ENCODE measurements at places on chromosomes 7 and 10. TPM values are rescaled to one million over a fixed set of nuclear protein-coding genes. Genes with fewer than 3 reads are reported as not detected.

Gene ZMIZ2
- total RNA-seq: 9.7 TPM

GRCh38 chr7:157313645-157314044, 23.2 kb upstream of the DNAJB6 start:
- no peak for DNase-seq

DNA sequence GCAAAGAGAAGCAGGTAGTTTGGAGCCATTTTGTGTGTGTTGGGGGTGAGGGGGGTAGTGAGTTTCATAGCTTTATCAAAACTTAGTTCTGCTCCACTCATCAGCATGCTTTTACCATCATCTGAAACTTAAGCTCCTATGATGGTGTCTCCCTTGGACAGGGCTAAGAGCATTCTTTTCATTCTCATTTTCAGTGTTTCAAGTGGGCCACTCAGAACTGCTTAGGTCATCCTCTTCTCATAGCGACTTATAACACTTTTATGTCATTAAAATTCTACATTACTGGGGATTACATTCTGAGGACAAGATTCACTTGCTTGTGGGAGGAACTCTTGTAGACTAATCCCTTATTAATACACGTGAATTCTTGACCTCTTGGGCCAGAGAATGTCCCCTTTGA, 649.4 kb downstream of the SUGCT start:
- DNase-seq: no peak

Gene FFAR4
- not detected for total RNA-seq

DNA sequence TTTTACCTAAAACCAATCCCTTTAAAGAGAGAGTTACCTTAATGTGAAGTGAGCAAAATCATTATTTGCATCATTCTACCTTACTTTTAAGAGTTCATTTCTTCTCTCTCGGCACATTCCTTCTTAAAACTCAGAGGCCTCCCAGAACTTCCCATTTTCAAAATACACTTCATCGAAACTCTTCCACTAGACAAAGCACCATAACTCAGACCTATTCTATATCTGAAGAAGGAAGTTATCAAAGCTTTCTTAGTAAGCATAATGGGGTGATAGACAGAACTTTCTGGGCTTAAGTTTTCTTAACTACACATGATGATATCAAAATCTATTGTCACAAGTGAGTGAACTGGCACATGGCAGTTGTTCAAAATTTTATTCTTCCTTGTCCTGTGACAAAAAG, 24.6 kb upstream of the GNAT3 start:
- DNase-seq: no peak

- no peak for DNase-seq
These were observed 43.1 kb downstream of the CREB3L2 start for GRCh38 chr7:137958470-137959431.

DNA sequence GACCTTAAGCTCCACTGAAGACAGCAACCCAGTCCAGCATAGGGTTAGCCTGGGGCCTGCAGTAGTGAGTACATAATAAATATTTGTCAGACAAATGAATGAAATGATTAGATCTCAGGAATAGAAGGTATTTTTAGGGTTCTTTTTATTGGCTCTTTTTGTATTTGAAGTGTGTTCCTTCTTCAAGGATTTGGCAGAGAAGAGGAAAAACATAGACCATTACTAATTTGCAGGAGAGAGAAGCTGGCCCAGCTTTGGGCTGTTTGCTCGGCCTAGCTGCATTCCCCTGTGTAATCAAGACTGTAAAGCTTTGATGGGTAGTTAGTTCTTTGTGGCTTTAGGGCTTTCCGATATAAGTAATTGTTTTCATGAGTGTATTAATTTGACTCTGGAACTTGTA, 64.2 kb downstream of the CNNM2 start:
- DNase-seq: no peak

Gene CALHM1
- total RNA-seq: not detected

- DNase-seq: no peak
These were observed 33.8 kb downstream of the TPST1 start for GRCh38 chr7:66238773-66239466.

GRCh38 chr7:36879021-36879420, 154.7 kb upstream of the AOAH start:
- DNase-seq: no peak

- DNase-seq: no peak
These were observed 161.9 kb downstream of the GRID1 start for GRCh38 chr10:86204421-86205305.

GRCh38 chr10:44385696-44386441, 972 bp upstream of the CXCL12 start:
- peak; percentile 28 for DNase-seq

DNA sequence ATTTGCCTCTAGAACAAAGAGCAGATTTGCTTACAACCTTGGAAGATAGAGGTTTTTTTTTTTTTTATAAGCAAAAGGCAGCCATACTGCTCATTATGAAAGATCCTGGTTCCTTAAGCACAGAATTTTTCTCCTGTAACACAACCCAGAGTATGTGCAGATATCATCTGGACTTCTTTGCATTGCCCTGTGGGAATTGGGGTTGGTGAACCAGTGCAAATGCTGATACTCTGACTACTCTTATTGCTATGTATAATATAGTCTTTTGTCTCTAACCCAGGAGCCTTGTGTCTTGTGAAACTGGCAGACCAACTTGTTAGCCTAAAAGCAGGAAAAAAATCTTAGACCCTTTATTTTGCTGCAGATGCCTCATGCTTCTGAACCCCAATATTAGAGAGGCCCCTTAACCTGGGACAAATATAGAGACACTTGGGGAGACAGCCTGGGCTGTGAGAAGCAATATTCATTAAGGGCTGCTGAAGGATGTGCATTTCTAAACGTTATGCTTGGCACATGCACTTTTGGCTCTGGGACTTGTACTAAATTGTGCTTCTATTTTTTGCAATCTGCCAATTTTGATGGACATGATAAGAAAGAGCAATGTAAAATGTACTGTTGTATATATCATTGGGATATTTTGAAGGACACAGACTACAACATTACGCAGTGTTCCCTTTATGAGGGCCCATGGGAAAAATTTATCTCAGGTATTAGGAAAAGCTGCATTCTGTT, 78.9 kb downstream of the ANLN start:
- peak; percentile 28 for DNase-seq

- DNase-seq: no peak
These were observed 77.5 kb downstream of the ARID5B start for GRCh38 chr10:61978965-61979364.

DNA sequence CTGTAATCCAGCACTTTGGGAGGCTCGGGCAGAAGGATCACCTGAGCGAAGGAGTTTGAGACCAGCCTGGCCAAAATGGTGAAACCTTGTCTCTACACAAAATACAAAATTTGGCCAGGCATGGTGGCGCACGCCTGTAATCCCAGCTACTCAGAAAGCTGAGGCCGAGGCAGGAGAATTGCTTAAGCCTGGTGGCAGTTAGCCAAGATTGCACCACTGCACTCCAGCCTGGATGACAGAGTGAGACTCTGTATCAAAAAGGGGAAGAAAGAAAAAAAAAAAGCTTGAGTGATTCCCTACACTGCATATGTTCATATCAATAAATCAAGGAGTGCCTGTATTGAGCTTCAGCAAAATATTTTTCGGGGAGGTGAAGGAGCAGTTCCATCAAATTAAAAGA, 45.8 kb upstream of the SRRM3 start:
- peak; percentile 72 for DNase-seq

- no peak for DNase-seq
These were observed 8.5 kb downstream of the AKR1B1 start for GRCh38 chr7:134450294-134451000.

DNA sequence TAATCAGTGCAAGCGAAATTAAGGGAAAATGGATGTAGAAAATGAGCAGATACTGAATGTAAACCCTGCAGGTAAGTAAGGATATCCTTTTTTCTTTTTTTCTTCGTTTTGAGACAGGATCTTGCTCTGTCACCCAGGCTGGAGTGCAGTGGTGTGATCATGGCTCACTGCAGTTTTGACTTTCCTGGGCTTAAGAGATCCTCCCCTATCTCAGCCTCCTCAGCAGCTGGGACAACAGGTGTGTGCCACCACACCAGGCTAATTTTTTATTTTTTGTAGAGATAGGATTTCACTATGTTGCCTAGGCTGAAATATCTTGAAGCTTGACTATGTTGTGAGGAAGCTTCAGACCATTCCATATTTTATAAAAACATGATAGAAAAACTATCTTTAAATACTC, 4.3 kb downstream of the PDCD4 start:
- DNase-seq: no peak

Gene IL15RA
- 0.89 TPM for total RNA-seq

Gene GHRHR
- not detected for total RNA-seq

- no peak for DNase-seq
These were observed 265.6 kb upstream of the NPVF start for GRCh38 chr7:25493805-25494366.

Gene DIP2C
- 10.2 TPM for total RNA-seq

DNA sequence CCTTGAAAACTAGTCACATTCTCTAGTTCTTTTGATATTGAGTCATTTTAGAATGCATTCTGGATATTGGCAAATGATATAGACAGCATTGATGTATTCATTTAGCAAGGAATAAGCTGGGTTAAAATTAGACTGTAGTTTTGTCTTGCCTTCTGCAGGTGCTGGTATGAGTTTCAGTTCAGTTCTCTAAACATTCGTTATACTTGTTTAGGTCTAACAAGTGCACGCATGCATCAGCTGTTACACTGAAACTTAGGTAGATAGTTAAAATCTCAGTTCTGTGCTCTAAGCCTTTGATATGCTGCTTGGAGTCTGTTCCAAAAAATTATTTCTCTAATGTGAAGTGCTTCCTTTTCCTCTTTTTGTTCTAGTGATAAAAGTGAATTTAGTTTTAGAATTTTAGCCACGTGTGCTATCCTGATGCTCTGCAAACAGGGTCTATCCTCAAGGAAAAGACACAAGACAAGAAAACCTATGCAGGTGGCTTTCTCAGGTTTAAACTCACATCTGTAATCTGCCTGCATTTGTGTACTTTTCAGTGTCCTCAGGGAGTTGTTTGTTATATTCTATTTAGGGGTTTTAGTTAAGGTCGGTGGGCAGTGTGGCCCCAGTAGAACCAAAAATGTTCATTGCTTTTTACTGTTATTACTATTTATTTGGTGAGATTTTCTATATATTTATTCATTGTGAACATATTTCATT, 409.0 kb downstream of the CDC14C start:
- DNase-seq: no peak

DNA sequence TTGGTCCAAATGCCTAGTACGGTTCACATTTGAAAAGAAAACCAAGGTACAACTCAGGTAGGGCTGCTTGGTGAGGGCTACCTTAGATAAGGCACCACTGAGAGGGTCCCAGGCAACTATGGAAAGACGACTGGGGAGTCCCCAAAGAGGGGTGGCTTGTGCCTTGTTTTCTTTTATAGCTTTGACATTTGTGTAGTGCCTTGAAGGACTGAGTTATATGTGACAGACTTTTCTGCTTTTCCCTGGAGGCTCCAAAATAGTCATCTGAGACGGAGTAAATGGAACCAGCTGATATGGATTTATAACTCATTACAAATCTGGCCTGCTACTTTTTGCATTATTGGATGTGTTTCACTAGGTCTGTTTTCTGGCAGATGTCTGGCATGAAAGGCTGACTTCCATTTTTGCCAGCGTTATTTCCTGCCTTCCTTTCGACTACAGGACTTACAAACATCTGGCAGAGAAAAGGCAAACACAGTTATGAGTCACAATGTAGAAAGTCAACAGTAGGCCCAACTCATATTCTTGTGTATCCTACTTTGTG, 88.2 kb upstream of the IMMP2L start:
- peak; percentile 38 for DNase-seq

DNA sequence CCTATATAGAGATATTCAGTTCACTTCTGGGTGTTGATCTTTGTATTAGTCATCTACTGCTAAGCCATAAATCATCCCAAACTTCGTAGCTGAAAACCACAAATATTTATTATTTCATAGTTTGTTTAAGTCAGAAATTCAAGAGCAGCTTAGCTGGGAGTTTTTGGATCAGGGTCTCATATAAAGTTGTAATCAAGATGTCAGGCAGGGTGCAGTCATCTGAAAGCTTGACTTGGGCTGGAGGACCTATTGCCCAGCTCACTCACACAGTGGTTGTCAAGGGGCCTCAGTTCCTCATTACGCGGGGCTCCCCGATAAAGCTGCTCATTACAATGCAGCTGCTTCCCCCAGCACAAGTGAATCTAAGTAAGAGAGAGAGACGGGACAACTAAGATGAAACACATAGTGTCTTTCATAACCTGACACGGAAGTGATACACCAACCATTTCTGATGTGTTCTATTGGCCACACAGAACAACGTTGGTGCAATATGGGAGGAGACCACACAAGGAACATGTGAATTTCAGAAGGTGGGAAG, 15.7 kb downstream of the PPP1R3C start:
- DNase-seq: peak; percentile 68

- peak; percentile 82 for DNase-seq
These were observed 37.3 kb upstream of the TPST1 start for GRCh38 chr7:66167773-66168387.

DNA sequence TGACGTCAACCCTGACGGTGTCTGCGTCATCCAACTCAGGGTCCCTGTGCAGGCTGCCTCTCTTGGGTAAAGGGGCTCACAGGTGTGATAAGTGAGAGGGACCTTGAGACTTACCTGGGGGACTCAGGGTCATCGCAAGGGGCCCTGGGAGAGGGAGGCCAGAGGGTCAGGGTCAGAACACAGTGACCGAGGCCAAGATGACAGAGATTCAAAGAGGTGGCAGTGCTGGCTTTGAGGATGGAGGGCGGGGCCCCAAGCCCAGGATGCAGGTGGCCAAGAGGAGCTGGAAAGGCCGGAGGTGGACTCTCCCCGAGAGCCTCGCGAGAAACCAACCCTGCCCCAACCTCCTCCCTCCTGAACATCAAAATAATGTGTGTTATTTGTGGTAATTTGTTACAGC, 165.2 kb upstream of the PPP2R2D start:
- DNase-seq: no peak

DNA sequence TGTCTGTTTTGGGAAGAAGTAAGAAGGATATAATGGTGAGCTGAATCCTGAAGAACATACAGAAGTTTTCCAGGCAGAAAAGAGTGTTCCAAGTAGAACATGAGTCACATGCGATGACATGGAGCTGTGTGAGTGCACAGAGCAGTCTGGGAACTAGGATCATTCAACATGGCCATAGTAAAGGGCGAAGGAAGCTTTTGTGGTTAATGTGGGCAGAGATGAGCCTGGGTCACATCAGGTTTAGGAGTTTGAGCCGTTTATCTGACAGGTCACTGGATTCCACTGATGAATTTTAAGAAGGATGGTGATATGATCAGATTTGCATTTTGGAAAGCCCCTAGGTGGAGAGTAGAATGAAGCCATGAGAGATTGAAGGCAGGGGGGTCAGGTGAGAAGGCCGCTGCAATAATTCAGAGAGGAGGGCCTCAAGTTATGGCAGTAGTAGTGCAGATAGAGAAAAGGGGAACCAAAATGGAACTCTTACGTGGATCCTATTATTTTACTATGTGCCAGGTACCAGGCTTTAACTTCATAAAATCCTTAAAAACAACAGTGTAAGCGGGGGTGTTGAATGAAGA, 171.3 kb downstream of the RNLS start:
- peak; percentile 39 for DNase-seq

DNA sequence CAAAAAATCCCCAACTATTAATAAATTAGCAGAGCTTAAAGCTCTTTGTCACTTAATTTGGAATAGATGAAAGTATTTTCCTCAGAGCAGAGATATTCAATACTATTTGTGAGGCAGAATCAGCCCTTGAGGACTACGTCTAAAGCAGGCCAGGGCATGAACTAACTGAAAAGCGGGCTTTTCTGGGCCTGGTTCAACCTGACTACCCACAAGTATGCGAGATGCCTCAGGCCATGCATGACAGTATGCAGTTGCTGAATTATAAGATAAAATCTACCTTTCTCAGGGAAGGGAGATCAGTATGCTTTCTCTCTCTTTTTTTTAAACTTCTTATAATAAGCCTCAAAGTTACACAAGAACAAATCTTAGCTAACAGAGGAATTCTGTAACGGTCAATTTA, 20.1 kb downstream of the TMEM168 start:
- DNase-seq: no peak

All from GM23248 (cell line).